ENCODE measurements at places on chromosomes 7 and 10. TPM values are rescaled to one million over a fixed set of nuclear protein-coding genes. Genes with fewer than 3 reads are reported as not detected.

The FFAR4 gene
- polyA plus RNA-seq, result not detected

The CHAT gene
- polyA plus RNA-seq, result not detected

DNA sequence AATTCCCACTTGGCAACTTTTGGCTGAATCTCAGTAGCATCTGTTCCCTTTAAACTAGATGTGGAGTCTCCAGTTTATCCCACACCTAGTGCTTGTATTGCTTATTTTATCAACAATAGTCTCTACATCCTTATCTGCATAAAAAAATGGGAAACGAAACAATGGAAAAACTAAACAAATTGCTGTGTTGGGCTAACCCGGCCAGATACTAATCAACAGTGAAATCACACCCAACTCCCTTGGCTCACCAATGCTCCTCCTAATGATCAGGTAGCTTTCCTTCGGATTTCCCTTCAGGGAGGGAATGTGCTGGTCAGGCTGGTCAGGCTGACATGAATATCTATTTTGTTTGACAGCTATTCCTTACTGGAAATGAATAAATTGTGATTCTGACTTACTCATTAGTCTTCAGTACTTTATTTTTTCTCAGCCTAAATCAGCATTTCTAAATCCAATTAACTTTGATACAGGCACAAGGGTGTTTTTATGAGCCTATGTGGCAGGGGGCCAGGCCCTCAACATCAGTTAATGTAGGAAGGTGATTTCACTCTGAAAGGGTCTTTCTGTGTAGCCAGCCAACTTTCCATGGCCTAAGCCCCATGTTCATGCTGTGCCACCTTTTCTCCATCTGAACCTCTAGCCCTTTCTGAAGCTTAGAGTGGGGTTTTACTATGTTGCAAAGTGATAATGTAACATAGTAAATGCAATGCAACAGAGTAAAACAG is 170.5 kb upstream of the NPSR1 start:
- no peaks in the 10 kb centered on the region for H3K36me3 ChIP-seq
- no peak overlapping the region for H3K27ac ChIP-seq
- H3K27me3 ChIP-seq, result no peaks in the 10 kb centered on the region
- H3K4me3 ChIP-seq, result no peak overlapping the region
- H3K4me1 ChIP-seq, result no peaks in the 10 kb centered on the region

DNA sequence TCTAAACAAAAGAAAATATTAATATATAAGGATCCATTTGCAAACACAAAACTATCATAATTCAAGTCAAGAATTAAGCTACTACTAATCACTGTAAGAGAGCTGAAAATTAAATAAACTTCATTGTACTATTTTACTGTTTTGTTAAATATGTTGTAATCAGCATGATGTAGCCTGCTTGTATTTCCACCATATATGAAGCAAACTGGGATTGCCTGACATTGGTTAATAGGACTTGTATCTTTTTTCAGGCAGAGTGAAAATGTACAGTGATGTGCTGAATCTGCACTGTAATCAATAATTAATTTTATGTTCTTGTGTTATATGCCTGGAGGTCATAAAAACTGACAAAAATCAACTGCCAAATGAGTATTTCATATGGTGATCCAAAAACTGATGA is 25.4 kb downstream of the TRDMT1 start:
- no peak overlapping the region for H3K4me3 ChIP-seq
- no peaks in the 10 kb centered on the region for H3K27me3 ChIP-seq
- no peak for DNase-seq
- H3K36me3 ChIP-seq, result no peaks in the 10 kb centered on the region
- H3K27ac ChIP-seq, result no peak overlapping the region
- peaks cover 6% of the 10 kb centered on the region for H3K4me1 ChIP-seq

DNA sequence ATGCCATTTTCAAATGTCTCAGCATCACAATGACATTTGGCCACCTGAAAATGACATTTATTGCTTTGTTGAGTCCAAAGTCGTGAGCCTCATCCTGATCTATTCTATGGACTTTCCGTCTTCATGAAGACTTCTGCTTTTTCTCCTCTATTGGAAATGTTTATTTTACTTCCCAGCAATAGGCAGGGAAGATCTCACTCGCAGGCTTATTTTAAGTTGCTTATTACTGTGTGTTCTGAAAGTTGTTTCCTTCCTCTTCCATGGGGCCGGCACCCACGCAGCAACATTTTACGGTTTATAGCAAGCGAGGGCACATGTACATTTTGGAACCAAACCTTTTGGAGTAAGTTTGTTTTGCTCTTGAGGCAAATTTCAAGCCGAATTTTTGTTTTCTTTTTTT is 221.0 kb upstream of the KLF6 start:
- H3K27ac ChIP-seq, result no peak overlapping the region
- H3K36me3 ChIP-seq, result no peaks in the 10 kb centered on the region
- no peaks in the 10 kb centered on the region for H3K27me3 ChIP-seq
- H3K4me1 ChIP-seq, result no peaks in the 10 kb centered on the region

DNA sequence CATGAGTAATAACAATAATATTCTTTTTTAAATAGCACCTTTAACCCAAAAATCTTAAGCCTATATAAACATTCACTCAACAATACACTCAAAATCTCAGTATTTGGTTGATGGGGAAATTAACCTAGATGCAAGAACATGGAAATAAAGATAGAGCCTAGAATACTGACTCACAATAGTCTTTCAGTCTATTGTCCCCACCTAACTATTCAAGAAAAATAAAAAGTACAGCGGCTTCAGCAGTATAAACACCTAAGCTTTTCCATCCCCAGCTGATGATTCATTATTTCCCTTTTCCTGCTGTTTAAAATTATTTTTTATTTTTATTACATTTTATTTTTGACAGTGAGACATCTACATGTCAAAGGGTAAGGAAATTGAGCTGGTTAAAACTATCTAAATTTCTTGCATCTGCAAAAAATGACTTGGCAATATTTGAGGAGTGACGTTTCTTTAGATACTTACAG is 201.4 kb downstream of the FZD1 start:
- no peaks in the 10 kb centered on the region for H3K27me3 ChIP-seq
- DNase-seq, result no peak
- H3K4me3 ChIP-seq, result no peak overlapping the region
- no peaks in the 10 kb centered on the region for H3K36me3 ChIP-seq

GRCh38 chr7:105448181-105448580 is 59.5 kb upstream of the SRPK2 start:
- DNase-seq, result peak; percentile 13
- peaks cover 15% of the 10 kb centered on the region for H3K4me1 ChIP-seq
- no peak overlapping the region for H3K4me3 ChIP-seq
- H3K27ac ChIP-seq, result no peak overlapping the region
